ENCODE measurements at places on chromosomes 1 and 21.

DNA sequence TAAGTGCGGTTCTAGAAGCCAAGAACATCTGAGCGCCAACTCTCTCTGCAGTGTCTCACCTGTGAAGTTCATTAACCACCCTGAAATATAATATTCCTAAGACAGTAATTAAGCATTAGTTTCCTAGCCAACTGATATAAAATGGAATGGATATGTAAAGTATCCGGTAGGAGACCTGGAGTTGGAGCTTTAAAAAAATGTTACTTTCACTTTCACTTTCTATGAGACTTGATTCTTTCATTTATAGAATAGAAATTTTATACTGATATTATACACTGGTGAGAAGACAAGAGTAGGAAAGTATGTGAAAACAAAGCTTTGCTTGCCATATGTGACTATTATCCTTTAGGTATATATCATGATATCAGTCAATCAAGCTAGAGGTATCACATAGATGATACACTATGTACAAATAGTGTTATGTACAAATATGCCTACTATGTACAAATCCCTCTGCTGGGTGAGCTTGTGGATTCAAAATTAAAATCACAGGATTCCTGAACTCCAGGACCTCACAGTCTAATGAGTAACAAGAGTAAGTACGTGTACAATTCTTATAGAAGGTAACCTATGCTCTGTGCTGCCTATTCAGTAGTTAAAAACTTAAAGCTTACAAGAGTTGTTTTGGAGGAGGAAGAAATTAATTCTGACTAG, 934.2 kb downstream of the TTLL7 start:
- DNase-seq = peak; percentile 16

- peak; percentile 72 for DNase-seq
Observed at GRCh38 chr1:156115514-156116374, 1.2 kb downstream of the LMNA start.

DNA sequence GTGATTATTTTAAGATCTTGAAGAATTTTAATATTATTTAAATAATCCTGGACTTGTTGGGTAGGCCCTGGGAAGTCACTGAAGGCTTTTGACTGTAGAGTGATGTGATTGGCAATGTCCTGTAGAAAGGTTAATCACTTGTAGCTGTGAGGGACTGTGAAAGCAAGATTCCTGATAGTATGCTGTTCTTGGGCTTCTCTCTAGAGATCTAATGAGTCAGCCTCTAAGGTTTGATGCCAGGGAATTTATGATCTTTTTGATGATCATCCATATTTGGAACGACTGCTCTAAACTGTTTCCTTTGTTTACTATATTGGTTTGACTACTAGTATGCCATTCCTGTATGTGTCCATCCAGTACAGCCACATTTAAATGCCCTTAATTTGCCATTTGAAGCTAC, 56.5 kb downstream of the CAMSAP2 start:
- peak; percentile 60 for DNase-seq

DNA sequence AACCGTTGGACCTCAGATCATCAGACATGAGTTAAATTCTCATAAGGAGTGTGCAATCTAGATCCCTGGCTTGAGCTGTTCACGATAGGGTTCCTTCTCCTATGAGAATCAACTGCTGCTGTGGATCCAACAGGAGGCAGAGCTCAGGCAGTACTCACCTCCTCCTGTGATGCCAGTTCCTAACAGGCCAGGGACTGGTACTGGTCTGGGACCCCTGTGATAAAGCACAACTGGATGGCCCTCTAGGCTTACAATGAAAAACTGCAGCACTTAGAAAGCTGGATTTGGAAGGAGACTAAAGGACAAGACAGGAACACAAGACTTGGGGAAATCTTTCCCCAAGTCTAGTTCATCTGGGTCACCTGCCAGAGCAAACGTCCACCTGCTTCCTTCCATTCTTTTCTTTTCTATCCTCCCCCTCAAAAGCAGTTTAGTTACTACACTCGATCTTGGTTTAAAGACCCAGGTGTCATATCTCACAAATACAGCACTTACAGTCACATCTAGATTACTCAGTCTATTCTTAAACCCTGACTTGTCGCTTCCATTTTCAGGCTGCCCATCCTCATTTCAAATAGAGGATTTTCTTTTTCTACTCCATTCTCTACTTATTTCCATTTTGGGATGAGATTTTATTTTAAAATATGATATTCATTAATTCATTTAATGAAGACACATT, 59.8 kb downstream of the PTPN14 start:
- no peak for DNase-seq

DNA sequence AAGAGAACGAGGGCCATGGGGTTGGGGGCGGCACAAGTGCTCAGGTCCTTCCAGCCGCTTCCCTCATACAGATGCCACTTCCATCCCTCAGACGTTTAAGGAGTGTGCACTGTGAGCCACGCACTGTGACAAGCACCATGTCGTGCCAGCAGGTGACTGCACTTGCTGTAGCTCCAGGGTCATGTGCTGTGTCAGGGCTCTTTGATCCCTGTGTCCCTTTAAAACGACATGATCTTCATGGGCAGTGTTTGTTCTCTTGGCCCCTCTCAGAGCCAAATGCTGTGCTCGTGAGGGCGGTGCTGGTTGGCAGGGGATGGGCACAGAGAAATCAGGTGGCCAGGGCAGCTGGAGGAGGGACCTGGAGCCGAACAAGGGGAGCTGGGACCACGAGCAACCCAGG, 19.9 kb downstream of the IL10RB start:
- no peak for DNase-seq

DNA sequence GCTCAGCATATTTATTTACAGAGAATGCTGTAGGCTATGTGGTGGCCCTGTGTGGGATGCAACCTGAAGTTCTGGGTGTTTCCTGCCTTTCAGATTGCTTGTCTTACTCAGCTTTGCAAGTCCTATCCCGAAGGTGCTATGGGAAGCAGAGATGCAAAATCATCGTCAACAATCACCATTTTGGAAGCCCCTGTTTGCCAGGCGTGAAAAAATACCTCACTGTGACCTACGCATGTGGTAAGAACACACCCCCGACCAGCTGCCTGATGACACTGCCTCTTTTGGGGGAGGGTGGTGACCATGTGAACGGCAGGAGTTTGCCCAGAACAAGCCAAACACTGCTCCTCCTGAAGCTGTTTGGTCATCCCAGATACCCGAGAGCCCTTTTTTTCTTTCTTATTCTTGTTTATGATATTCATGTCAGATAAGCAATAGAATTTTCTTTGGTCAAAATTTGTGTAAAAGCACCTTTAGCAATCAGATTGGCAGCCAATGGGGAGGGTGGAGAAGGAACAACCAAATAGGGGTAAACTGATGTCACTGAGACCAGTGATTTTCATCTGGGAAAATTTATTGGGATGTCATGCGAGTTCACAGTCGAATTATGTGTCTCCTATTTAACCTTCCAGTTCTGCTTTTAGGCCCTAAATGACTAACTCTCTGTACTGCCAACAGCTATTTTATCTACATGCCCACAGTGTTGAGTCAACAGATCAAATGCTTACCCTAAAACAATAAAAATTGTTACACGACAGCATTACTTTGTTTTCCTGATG, 82.6 kb downstream of the EVA1C start:
- DNase-seq = peak; percentile 63

Data from choroid plexus epithelial cell (primary cell).